T-helper 17 cell (primary cell): ENCODE measurements at places on chromosomes 16 and 17.

DNA sequence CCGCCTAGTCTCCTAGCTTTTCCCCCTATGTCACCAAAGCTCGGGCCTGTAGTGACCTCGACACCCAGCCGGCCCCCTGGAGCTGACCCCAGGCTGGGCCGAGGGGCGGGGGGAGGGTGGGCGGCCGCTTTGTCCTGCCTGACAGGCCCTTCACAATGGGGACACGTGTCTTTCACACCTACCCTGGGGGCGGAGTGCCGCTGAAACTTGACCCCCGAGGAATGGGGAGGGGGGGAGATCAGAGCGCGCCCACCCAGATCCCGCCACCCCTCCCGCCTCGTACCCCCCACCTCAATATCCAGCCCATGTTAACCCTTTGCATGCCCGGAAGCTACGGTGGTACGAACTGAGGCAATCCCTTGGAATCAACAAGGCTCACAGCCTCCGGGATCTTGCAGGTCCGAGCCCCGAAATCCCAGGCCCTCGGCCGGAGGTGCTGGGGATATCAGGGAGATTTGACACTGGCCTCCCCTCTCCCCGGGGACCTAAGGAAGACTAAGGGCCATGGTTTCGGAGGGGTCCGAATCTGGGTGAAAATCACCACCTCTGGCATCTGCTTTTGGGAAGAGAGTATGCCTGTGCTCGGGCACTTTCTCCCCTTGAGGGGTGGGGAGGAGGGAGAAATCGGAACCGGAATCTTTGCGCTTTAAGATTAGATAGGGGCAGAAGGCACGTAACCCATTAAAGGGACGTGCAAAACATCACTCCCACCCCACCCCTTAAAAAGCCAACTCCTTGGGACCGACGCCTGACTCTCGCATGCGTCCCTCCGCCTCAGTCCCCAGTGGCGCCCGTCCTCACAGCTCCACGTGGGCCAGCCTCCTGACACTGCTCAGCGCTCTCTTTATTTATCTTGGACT, 2.6 kb downstream of the NOG start:
- DNase-seq: no peak

DNA sequence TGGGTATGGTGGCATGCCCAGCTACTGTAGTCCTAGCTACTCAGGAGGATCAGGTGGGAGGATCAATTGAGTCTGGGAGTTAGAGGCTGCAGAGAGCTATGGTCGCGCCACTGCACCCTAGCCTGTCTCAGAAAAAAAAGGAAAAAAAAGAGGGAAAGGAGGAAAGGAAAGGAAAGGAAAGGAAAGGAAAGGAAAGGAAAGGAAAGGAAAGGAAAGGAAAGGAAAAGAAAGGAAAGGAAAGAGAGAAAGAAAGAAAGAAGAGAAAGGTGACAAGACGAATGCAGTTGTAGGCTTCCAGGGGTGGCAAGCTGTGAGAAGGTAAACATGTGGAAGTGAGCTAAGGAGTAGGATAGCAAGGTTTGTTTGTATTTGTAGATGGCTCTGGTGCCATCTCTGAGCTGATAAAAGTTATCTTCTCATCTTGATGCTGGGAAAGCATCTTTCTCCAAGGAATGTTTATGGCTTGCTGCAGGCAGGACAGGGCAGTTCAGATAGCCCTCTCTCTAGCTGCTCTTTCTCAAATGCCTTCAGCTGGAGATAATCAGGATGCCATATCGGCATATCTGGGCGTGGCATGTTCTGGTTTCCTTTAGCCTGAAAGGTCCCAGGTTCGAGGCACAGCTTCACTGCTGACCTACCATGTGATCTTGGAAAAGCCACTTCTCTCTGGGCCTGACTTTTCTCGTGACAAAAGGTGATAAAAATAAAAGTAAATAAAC, 2.8 kb upstream of the NOS2 start:
- no peak for DNase-seq

DNA sequence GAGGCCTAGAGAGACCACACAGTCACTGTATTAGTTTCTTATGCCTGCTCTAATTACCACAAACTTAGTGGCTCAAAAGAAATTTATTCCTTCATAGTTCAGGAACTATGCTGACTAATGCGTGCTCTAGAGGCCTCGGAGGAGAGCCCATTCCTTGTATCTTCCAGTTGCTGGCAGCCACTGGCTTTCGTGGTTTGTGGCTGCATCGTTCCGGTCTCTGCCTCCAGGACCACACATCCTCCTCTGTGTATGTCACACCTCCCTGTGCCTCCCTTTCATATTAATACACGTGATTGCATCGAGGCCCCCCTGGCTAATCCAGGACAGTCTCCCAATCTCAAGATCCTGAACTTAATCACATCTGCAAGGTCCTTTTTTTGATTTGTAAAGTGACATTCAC, 16.9 kb upstream of the MYLK3 start:
- DNase-seq: no peak

GRCh38 chr17:7552621-7553051, 3.8 kb downstream of the TNFSF12 start:
- no peak for DNase-seq

DNA sequence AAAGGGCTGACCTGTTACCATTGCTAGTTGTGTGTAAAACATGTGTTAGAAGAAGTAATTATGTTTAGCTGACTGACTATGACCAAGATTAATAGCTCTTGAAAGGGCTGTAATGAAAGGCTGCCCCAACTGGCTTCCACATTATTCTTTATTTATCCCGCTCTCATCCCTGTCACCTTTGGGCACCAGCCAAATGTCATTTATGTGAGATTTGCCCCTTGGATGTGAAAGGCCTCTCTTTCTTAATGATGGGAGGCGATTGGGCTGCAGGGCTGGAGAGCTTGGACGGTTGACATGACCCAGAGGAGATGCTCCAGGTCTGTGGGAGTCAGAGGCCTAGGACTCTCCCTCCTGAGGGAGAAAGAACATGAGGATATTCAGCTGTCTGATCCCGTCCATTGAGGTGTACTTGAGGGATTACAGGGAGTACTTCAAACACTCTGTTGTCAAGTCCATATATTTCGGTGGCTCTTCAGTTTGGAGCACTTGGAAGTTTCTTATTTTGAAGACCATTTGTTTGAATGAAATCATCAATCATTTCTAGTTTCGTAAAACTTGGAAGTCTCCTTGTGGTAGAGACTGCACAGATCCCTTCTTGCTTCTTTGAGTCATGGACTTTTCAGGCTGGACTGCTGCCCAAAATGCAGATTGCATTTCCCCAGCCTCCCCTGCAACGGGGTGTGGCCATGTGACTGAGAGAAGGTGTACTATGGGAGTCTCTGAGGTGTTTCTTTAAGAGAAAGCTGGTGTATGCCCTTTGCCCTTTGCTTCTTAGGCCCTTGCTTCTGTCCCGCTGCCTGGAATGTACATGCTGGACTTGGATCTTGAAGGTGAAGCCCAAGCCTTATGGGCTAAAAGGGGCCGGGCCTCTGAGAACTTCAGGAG, 51.3 kb downstream of the FTO start:
- DNase-seq: no peak

DNA sequence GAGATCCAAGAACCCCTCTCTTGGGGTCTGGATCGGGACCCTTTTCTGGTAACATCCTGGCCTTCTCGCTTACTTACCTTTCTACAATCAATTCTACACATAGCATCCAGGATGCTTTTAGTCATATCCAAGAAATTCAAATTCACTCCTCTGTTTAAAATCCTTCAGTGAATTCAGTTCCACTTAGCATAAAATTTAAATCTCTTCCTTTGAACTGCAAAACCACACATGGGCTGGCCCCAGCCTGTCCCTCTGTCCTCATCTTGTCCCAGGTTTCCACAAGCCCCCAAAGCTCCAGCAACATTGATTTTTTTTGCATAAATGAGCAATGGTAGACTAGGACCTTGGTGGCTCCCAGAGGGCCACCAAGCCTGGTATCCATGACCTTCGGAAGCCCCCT, 96.4 kb upstream of the C16orf82 start:
- DNase-seq: no peak

DNA sequence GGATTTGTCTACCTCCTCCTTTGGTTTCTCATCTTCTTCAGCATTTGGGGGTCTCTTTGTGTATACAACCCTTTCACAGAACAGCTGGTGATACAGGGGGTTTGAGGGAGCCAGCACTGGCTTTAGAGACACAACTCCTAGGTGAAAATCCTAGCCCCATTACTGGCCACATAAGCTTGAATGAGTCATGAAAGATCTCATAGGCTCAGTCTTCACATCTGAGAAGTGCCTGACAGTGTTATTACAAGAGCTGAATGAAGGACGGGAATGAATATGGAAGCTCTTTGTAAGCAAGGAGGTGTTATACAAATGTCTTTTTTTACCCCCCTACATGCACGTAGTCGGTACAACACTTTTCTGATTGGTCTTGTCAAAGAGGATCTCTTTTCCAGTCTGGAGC, 1.7 kb upstream of the B4GALNT2 start:
- DNase-seq: no peak

DNA sequence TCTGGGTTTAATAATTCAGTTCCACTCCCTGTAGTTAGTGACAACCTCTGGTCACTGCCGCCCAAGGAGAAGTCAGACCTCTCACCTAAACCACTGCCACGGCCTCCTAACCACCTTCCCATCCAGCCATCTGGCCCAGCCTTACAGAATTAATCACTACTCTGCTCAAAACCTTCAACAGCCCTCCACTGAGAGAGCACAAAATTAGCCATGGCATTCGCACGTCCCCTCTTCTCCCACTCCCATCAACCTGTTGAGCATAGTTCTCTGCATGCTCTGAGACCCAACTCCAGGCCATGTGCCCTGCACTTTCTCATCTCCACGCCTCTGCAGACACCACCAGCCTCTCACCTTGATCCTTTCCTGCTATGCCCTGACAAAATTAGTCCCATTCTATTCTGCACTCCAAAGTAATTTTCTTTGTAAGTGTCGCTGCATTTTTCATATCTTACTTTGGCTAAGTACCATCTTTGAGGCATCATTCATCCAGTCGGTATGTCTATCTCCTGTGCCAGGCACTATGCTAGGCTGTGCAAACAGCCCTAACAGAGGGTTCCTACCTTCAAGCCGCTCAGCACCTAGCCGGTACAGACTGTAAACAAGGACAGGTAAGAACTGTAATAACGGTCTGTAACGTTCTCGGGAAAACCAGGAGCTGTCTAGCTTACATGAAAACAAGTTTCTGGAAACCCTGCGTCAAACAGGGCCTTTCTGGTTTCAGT, 963 bp downstream of the COPRS start:
- DNase-seq: no peak

- no peak for DNase-seq
Measured at GRCh38 chr16:64654178-64654577, 467.7 kb downstream of the CDH11 start.

DNA sequence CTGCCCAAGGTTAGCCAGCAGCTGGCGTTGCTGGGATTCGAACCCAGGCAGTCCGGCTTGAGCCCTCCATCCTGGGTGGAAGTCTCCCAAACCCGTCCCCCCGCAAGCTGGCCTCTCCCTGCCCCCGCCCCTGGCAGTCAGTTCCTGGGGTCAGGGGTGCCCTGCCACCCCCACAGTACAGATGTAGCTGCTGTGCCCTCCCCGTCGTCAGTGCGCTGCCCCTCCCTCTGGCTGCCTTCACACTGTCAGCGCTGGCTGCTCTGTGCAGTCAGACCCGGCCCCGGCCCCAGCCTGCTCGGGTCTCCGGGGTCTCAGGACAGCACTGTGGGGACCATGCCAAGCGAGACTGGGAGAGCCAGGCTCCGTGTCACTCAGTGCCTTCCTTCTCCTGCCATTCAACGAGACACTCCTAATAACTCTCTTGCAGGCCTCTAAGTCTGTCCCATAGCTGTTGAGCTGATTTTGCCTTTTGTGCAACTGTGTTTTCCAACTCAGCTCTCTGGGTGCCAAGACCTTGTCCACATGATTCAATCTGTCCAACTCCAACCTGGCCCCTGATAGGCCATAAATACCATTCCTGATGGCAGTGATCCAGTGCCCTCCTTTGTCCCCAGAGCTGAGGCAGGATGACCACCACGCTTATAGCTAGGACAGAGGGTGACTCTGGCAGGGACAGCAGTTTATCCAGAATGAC, 55.5 kb upstream of the IL34 start:
- no peak for DNase-seq

- DNase-seq: no peak
Measured at GRCh38 chr16:23006380-23006779, 142.9 kb downstream of the USP31 start.

DNA sequence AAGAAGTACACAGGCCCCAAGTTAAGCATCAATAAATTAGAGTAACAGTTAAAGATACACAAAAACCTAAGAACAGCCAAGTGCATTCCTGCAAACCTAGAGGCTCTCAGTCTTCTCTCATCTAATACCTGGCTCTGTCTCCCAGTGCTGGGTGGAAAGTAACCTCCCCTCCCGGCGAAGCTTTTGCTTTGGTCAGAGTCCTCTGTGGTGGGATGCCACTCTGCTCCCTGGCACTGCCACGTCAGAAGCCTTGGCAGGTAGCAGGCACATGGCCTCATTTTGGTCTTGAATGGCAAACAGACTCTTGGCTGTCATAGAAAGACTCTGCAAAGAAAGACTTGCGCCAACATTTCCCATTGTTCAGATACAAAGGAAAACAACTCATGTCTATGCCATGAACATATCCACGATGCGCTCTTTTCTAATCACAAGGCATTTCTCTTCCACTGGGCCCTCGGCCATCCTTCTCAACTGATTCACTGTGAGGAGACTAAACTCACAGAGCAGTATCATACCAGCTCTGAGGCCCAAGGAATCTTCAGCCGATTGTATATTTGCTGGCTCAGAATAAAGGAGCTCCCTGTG, 21.2 kb downstream of the MTHFSD start:
- no peak for DNase-seq

DNA sequence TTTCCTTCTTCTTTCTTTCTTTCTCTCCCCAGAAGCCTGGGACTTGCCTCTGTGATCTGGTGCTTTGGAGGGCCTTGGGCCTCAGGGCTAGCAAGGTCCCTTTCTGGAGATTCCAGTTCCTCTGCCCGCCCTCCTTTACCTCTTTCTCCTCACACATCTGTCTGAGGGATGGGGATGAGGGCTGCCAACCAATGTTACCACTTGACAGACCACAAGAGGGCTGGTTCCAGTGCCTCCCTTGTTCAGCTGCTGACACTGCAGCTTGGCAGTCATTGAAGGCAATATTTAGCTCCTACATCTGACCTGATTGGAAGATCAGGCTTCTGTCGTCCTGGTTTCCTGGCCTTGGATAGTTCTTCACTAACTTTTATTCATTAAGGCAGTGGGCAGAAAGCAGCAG, 3.6 kb upstream of the ZNF652 start:
- no peak for DNase-seq
